Eye (tissue), 1 donor: ENCODE measurements at places on chromosomes 7 and 10.

DNA sequence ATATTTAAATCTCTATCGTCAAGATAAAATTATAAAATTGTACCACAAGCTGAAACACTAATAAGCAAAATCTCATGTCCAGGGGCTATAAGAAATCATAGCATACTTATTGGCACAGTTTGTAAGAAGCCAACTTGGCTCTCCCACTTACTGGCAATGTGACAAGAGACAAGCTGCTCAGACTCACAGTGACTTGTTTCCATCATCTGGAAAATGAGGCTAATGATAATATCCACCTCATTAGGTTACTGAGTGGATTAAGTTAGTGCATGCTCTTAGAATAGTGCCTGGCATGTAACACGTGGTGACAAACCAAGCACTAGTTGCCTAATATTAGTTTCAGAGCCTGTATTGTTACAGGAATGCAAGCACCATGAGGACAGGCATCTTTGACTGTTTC lies 234.4 kb downstream of the GLI3 start:
- no peak for DNase-seq

DNA sequence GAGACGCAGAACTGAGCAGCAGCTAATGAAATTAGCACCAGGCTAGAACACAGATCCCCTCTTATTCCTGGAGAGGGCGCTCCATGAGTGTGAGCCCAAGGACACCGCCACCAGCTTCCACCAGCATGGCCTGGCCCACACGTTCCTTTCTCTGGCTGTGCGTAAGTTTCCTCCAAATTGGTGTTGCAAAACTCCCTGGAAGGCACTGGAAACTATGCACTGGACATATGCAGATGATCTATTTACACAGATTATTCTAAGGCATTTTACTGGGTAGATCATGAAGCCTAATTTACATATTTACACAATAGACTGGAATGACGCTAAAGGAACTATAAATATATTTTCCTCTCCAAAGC lies 455.6 kb upstream of the FOXK1 start:
- DNase-seq = peak; percentile 40

- DNase-seq = peak; percentile 85
These were observed 873 bp downstream of the PRKAR2B start for GRCh38 chr7:107045195-107045960.

- no peak for DNase-seq
These were observed 244.5 kb downstream of the XPNPEP1 start for GRCh38 chr10:109678857-109679256.

- DNase-seq = no peak
These were observed at the start of gene ARMS2 for GRCh38 chr10:122454603-122455080. Gene ARMS2, plus strand, starts transcription at chr10:122454653. Its CDS starts 75 bp downstream, at chr10:122454728.

GRCh38 chr10:126502441-126502840 lies 114.2 kb upstream of the ADAM12 start:
- no peak for DNase-seq

DNA sequence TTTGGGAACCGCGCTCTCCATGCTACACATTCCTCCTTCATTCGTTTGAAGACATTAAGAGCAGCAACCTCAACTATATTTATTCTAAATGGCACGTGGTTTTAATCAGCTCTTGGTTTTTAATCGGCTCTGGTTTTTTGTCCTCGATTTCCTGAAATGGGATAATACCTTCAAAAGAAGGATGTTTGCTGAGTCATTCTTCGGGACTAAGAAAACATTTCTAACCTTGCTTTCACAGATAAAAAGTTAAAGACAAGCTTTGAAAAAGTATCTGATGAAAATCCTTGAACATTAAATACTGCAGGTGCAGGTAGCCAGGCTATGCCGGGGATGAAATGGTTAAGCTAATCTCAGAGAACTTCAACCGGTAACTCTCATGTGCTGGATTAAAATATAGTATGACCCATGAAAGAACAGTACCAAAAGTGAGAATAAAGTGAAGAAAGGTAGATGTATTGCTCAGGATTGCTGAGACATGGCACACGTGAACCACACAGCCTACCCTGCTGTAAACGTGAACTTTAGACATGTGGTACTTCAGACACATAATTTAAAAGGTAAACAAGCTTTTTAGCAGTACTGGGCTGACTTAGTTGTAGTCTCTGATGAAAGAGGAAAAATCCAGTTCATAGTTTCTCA lies 89.1 kb downstream of the PTPRN2 start:
- DNase-seq = no peak

DNA sequence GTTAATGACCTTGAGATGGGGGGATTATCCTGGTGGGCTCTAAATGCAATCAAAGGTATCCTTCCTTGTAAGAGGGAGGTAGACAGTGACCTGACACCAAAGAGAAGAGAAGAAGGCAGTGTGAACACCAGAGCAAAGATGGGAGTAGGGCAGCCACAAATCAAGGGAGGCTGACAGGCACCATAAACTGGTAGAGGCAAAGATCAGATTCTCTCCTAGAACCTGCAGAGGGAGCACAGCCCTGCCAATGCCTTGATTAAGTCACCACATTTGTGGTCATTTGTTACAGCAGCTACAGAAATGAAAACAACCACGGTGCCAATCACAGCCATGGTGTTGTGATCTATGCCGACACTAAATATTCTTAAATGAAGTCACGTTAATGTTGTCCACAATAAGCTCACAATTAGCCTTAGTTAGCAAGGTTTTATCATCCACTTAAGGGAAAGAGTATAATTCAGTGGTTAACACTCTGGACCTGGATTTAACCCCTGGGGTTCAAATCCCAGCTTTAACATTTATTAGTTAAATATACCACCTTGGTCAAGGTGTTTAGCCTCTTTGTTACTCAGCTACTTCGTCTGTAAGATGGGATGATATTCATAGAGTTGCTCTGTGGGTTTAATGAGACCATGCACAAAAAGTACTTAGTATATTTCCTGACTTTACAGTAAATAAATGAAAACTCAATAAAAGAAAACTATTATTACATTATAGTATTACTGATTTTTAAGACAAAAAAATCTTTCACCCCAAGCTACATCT lies 70.8 kb downstream of the SGMS1 start:
- DNase-seq = no peak

DNA sequence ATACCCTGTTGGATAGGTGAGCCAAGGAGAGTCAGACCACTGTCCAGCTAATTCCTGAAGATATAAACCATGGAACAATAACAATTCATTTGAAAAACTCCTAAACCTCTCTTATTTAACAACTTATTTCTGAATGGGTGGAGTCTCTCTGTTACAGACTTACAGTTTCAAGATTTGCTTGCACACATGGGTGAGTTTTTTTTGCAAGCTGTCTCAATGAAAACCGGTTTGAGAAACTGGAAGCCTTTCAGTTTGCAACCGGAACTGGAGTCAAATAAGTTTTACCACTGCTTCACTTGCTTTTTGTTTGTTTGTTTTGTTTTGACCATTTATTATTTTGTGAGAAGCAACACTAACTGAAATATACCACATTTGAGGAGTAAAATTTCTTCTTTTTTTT lies 243.8 kb downstream of the MTERF1 start:
- no peak for DNase-seq

- DNase-seq = no peak
These were observed 2.0 kb downstream of the MNX1 start for GRCh38 chr7:157008206-157009169.

DNA sequence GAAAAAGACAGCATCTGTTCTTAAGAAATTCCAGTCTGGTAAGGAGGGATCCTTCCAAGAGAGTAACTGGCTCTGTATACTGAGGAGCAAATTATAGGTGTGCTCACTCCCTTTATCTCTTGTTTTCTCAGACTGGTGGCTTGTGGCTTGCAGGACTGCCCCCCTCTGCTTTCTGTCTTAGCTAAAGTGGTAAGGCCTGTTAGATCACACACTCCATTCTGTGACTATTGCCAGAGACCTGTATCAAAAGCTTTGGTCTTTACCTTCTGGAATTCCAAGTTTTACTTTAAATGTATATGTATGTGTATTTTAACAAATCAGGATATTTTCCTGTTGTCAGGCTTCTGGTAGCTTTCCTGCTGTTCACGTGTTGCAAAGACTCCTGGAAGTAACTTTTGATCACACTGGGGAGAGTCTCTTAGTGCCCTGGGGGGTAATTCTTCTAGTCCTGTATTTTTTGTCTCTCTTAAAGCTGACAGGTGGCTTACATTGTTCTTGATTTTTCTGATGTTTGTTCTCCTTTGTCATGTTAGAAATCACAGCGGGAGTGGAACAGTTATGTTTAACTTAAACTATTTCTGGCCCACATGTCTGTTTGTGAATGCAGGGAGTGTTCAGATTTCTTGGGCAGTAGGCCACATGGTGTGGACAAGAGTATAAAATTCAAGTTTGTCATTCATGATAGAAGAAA lies 99.0 kb downstream of the PLPP4 start:
- peak; percentile 22 for DNase-seq

DNA sequence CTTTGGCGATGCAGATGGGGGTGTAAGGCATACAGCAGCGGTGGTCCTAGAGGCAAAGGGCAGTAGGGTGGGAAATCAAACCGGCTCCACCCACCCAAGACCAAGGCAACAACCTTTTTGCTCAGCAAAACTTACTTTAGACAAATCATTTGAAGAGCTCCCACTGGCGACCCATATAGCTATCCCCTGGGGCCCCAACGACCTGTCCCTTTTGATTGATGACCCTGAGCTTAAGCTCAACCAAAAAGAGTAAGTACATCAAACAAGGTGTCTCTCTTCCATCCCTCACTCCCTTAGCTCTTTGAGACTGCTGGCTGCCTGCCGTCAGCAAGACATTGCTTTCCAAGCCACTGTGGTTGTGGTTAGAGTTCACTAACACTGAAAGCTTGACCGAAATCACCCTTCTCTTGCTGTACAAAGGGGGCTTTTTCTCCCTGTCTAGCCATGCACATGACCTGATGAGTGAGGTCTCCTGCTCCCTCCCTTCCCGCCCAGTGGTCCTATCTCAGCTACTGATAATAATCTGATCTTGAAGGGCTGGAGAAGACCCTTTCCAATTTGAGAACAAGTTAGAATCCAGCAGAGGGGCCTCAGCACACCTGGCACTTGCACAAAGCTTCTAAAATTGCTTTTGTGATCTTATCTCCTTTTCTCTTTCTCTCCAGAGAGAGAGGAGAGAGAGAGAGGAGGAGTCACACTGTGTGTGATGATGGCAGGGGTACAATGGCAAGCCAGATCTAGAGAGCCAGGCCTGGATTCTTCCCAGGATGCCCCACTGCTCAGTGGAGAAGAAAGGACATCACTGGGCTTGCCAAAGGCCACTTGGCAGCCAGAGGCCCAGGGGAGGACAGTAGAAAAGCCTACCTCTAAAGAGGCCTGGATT lies 42.2 kb downstream of the XPNPEP1 start:
- DNase-seq = no peak

GRCh38 chr7:44329081-44329480 lies 3.7 kb upstream of the CAMK2B start:
- DNase-seq = no peak

DNA sequence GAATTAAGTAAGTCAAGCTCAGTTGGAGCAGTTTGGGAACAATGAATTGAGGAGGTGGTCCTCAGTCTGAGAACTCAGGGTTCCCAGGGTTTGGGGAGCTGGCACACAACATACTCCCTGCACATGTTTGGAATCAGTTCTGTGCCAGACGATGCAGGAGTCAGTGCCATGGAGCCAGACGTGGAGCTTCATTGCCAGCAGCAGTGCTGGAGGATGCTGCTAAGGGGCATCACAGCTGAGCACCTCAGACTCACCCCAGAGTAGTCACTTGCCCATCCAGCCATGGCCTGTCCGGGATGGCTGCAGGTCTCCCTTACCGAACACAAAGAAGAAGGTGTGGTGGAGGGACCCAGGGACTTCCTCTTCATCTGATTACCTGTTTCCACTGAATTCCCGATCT lies 7.9 kb downstream of the GIMAP5 start:
- no peak for DNase-seq

- peak; percentile 11 for DNase-seq
These were observed 35.2 kb downstream of the SGCE start for GRCh38 chr7:94620703-94621118.

GRCh38 chr7:112162142-112162766 lies 43.9 kb downstream of the DOCK4 start:
- peak; percentile 79 for DNase-seq

GRCh38 chr10:53601260-53601875 lies 828.8 kb upstream of the MBL2 start:
- DNase-seq = peak; percentile 70

DNA sequence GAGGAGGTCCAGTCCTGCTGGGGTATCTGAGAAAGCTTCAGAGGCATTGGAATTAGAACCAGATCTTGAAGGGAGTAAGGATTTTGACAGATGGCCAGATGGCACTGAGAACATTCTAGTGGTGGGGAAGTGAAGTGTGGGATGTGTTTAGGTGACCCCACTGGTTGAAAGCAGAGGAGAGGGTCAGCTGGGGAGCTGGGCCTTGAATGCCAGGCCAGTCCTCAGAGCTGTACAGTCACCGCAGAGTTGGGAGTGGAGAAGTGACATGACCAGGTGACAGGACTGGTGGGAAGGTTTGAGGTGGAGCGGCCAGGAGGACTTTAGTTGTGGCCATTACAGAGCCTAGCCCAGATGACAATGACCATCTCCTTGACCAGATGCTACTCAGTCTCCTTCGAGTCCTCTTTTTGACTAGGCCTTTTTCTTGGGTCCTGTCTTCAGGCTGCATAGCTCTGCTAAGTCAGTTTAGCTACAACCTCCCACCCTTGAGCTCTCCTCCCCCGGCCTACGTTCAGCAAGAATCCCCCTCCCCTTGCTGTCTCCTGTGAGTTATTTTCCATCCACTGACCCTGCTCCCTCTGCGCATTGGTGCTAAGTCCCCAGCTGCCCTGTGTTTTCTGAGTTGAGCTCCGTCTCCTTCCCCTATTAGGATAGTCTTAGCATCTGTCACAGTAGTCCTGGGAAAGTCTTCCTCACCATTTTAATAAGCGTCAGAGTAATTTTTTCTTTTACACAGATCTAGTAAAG lies 56.3 kb downstream of the CCNY start:
- no peak for DNase-seq

- no peak for DNase-seq
These were observed 12.0 kb upstream of the RNF32 start for GRCh38 chr7:156628562-156628961.

DNA sequence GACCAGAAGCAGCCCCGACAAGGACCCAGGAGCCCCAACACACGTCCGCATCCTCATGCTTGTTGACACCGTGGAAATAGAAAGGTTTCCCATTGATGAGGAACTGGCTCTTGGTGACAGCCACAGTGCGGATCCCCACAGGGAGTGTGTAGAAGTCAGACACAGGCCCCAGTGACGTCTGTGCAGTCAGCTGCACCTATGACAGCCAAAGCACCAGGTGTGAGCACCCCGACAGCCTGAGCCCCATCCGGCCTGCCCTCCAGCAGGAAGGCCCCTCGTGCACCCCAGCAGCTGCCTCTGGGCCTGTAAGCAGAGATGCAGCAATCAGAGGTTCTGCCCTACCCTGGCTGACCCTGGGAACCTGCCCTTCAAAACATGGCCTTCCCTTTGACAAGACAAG lies 7.1 kb downstream of the GUSB start:
- DNase-seq = no peak

GRCh38 chr7:132486274-132486610 lies 90.0 kb downstream of the PLXNA4 start:
- no peak for DNase-seq

DNA sequence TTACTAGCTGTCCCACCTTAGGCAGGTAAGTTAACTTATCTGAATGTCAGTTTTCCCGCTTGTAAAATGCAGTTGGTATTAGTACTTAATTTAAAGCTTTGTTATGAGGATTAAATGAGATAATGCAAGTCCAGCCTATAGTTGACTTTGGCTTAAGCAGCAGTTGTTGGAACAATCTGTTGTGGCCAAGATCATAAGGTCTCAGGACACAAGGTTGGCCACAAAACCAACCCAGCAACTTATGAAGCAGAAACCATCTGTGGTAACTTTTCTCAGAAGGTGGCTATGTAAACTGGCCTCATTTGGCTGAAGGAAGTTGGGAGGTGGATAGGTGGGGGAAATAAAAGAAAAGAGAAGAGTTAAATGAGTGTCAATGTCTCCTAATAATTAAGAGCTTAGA lies 29.4 kb downstream of the ENTPD1 start:
- no peak for DNase-seq
